ENCODE measurements at places on chromosomes 2 and 18.

DNA sequence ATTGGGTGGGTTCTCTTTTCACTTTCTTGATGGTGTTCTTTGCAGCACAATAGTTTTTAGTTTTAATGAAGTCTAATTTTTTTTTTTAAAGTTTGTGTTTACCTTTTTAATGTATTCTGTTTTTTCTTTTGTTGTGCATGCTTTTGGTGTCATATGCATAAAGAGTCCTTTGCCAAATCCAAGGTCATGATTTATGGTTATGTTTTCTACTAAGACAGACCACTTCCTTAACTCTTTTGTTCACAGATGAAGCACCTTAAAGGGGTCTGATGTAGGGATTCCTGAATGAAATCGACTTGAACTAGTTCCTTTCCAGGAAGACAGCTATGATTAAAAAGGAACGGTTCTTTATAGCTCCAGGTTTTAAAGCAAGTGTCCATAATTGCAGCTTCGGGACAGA lies 23.1 kb downstream of the LPIN1 start:
- DNase-seq = no peak

DNA sequence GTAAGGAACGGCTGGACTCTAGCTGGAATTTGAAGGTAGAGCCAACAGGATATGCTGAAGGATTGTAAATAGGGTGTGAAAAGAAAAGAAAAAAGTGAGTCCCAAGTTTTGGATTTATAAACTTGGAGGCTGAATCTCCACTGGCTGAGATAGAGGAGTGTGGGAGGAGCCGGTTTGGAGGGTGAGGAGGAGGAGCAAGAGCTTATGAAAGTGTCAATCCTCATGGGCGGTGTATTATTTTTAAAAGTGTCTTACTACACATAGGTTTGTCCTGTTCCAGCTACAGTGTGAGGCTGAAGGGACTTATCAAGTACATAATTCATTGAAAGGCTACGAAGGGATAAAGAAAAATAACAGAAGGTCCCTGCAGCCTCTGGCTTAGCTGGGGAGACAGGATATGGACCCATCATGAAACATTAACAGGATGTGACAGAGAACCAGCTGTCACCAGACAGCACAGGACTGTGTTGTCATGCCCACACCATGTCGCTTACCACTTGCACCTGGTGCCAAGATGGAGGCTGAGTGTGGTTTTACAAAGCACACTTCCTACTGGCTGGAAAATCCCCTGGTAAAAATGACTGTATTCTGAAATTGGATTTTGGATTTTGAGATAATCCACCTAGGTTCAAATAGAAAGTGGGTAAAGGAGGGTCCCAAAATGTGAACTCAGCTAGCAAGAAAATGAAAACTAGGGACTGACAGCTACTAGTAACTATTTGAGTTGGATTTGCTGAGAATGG lies 2.5 kb upstream of the MREG start:
- DNase-seq = no peak

GRCh38 chr2:176892676-176893226 lies 319.8 kb upstream of the HNRNPA3 start:
- DNase-seq = no peak

DNA sequence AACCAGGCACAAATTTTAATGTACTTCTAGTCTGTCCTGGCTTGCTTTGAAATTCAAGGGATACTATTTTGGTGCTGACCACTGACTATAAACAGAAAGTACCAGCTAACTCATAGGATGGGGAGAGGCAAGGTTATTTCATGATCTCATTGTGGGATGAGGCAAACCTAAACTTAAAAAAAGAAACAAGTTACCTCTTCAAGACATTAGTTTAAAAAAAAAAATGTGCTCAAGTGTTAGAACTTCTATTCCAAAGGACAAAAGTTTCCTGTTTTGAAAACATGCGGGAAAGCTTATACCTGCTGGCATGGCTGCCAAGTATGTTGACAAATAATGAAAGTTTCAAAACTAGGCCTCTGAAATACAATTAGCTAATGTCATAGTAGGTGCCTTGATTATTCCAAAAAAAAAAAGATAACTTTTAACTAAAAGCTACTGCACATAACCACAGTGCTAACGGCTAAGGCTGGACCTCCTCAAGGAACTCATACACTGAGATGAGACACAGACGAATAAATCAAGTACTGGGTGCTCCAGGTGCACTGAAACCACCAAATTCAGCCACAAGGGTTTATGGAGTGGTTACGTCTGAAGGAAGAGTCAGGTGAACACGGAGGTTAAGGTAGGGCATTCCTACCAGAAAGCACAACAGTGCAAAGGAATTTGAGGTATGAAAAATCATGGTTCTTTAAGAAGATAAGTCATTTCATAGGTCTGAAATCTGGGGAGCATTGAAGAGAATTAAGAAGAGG lies 38.1 kb downstream of the TMEM131 start:
- no peak for DNase-seq

- no peak for DNase-seq
Measured at GRCh38 chr2:26335231-26335630, 10.7 kb upstream of the SELENOI start.

All from NCI-H2107 (cell line).